ENCODE measurements at places on chromosomes 4 and X.

DNA sequence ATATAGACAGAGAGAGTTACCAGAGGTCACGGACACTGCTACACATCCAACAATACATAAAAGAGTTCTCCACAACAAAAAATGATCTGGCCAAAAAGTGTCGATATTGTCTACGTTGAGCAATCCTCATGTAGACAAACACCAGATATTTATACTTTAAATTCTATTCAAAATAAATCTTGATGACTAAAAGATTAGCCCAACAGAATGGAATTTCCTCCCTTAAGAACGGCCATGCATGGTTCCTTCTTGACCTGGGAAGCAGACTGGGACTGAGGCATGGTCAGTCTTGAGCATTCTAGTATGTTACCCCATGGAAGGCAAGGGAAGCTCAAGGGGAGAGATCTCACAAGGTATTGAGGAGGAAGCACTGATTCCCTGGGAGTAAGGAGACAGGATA, 43.5 kb downstream of the LHFPL1 start:
- no peak for DNase-seq

DNA sequence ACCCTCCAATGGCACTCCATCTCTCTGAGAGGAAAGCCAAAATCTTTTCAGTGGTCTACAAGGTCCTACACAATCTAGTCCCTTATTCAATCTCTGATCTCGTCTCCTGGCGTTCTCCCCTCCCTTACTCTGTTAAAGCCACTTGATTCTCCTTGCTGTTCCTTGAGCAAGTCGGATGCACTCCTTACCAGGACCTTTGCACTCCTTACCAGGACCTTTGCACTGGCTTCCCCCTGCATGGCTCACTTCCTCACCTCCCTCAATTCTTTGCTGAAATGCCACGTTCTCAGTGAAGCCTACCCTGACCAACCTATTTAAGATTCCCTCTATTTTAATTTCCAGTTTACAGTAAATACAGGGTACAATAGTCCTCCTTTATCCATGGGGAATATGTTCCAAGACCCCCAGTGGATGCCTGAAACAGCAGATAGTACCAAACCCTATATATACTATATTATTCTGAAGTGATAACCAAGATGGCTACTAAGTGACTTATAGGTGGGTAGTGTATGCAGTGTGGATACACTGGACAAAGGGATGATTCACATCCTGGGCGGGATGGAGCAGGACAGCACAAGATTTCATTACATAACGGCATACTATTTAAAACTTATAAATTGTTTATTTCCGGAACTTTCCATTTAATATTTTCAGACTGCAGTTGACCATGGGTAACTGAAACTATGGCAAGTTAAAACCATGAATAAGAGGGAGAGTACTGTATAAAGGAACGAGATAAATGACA, 6.5 kb upstream of the DLG3 start:
- no peak for DNase-seq

DNA sequence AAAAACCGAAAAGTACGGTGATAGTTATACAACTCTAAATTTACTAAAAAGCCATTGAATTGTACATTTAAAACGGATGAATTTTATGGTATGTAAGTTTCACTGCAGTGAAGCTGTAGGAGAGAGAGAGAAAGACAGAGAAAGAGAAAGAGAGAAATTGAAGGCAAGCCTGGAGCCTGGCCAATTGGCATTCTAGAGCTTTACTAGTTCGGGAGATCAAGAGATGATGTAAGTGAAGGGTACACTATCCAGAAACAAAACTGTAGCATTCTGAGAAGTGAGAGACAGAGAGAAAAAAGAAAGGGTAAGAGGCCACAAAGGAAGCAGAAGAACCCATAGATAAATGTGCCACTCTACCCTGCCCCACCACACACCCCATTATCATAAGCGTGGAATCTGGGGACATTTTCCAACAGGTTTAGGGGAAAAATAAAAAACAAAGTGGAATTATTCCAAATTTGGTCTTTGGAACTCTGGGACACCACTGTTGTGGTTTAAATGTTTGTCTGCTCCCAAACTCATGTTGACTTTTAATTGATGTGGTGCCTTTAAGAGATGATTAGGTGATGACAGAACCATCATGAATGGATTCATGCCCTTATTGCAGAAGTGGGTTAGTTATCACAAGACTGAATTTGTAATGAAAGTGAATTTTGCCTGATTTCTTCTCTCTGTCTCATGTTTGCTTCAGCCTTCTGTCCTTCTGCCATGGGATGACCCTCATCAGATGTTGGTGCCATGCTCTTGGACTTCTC, 123.0 kb upstream of the PLS3 start:
- DNase-seq: no peak

GRCh38 chr4:129218360-129218759, 122.4 kb downstream of the C4orf33 start:
- DNase-seq: no peak

GRCh38 chrX:151852294-151852693, 60.4 kb upstream of the MAGEA4 start:
- no peak for DNase-seq
